Urothelium cell line (cell line): ENCODE measurements at places on chromosomes 6 and 20.

- DNase-seq, result no peak
Measured at GRCh38 chr6:11350294-11350693, 117.8 kb upstream of the NEDD9 start.

DNA sequence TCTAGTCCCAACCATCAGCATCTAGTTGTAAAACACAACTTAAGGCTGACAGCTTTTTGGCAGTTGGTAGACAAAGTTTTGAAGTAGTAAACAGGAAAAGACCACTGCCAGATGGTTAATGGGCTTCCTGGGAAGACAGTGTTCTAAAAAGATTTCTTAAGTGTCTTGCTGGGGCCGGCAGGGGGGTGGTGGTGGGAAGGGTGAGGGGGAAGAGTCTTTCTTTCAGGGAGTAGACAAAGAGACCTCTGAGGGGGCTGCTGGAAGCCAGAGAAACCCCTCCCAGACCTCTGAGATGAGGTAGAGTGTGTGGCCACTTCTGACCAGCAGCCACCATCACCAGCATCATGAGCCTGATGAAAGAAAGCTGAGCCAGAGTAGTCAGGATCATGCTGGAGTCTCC, 784.9 kb downstream of the TENT5A start:
- DNase-seq, result no peak

DNA sequence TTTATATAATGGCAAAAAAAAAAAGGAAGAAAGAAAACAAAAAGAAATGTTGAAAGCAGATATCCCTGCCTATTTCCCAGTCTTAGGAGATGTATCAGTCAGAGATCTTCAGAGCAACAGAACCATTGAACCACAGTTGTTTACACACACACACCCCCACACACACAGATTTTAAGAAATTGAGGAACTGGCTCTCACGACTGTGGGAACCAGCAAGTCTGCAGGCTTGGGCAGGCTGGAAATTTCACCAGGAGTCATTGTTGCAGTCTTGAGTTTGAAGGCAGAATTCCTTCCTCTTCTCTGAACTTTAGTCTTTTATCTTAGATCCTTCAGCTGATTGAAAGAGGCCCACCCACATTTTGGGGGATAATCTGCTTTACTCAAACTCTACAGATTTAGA, 380.9 kb downstream of the CDKAL1 start:
- no peak for DNase-seq

- no peak for DNase-seq
Measured at GRCh38 chr6:45567879-45568278, 190.1 kb upstream of the SUPT3H start.

- DNase-seq, result no peak
Measured at GRCh38 chr6:24933868-24934401, 1.8 kb downstream of the RIPOR2 start.

DNA sequence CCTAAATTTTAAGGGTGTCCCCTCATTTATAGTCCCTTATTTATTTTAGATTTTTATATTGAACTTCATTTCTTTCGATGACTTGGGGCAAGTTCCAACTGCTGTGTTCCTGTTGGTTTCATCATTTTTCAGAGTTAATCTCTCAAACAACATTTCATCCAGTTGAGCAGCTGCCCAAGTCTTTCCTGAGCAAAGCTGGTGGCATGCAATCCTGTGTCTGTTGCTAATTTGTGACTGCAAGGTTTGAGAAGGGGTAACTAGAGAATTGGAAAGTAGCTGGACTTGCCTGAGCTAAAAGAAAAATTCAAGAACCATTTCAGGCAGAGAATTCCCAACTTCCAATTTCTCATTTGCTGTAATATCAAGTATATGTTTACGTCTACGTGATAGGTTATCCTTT, 881.5 kb upstream of the SLC35B3 start:
- no peak for DNase-seq

- no peak for DNase-seq
Measured at GRCh38 chr6:57435475-57436160, 118.2 kb downstream of the PRIM2 start.

DNA sequence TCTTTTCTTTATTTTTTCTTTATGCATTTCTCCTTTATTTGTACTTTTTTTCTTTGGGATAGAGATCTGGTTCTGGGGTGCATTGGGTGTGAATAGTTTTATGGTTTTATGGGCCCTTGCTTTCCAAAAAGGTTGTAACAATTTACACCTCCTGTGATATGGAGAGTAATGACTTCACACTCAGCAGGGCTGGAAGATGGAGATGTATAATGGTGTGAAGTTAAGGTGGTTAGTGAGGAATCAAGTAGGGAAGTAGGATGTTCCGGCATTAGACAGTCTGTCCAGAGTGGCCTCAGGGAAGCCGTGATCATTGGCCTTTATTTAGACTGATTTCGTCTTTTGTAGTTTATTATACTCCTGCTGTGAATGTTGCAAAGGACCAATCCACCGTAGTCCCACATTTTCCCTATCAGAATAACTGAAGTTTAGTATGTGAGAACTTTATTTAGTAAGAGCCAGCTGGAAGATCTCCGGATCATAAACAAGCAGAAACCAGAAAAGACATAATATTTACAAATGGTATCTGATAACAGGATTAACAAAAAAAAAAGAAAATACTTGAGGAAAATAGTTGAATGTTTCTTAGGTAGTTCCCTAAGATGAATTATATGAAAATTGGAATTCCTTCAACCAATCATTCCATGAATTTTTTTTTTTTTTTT, 255.5 kb downstream of the TBC1D7 start:
- DNase-seq, result no peak

DNA sequence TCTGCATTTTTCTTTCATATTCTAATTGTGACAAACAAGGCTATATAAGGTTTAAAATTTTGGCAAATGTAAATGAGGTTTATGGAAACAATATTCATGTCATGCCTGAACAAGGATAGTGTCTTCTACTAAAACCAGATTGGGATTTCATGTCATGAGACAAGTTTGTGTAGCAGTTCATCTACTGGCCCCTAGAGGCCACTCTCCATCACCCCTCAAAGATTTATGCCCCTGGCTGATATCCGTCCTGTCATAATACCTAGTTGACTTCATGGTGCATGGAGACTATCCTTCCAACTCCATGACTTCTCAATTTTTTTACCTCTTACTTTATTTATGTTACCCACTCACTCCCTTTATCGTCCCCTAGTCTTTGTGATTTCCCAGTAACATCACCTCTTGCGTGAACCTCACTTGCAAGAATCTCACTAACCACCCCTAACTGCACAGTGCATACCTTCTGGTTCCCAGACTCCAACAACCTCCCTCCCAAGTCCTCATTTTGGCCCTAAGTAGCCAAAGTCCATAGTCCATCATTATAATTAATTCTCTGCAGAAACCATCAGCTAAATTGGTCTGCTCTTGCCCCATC, 179.8 kb downstream of the TASP1 start:
- peak; percentile 41 for DNase-seq

DNA sequence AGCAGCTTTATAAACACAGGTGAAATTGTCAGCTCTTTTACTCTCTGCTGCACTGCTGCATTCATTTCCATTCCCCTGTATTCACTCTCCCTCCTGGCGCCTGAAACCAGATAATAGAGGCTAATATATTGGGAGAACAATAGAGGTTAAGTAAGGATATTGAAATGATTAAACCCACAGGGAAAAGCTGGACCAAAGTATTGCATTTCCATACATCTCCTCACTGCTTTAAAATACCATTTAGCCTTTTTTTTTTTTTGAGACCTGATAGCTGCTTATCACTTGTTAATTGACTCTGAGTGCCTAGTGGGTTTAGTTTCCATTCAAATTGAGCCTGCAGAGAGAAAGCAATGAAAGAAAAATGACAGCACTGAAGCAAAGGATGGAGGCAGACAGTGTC, 540.5 kb upstream of the IMPG1 start:
- DNase-seq, result no peak

DNA sequence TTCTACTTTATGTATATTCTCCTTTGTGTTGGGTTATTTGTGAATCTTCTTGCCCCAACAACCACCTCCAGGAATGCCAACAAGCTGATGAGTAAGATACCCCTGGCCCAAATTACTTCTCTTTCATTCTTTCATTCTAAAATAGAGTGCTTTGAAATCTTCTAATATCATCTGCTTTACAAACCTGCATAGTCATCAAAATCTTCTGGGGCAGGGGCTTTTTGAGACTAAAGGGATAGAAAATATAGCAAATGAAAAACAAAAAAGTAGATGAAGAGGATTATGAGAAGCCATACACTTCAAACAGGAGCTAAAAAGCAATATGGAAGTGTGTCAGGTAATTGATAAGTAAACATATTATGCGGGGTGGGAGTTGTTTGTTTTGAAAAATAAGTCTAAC, 150.7 kb upstream of the SOX4 start:
- no peak for DNase-seq

- no peak for DNase-seq
Measured at GRCh38 chr20:47042464-47042863, 147.8 kb downstream of the EYA2 start.

GRCh38 chr6:36357872-36358225, 21.2 kb upstream of the BNIP5 start:
- DNase-seq, result no peak

DNA sequence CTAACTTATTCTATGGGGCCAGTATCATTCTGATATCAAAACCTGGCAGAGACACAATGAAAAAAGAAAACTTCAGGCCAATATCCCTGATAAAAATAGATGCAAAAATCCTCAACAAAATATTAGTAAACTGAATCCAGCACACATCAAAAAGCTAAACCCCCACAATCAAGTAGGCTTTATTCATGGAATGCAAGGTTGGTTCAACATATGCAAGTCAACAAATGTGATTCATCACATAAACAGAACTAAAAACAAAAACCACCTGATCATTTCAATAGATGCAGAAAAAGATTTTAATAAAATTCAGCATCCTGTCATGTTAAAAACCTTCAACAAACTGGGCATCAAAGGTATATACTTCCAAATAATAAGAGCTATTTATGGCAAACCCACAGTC, 133.9 kb upstream of the SSTR4 start:
- no peak for DNase-seq

- no peak for DNase-seq
Measured at GRCh38 chr6:40390144-40390800, 196.9 kb downstream of the LRFN2 start.

DNA sequence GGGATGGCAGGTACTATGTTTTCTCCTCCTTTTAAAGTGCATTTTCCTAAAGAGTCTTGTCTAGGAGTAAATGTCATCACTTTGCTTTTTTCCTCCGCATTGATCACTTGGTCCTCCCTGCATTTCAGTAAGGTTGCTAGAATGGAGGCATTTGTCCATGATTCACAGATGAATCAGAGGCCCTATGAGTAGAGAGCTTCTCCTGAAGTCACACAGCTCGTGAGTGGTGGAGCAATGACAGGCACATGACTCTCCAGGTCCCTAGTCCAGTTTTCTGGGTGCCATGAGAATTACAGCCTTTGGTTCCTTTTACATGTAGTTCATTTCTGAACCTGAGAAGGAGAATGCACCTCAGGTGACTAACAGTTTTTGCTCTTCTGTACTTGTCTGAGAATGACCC, 50.5 kb downstream of the HLA-A start:
- DNase-seq, result no peak

DNA sequence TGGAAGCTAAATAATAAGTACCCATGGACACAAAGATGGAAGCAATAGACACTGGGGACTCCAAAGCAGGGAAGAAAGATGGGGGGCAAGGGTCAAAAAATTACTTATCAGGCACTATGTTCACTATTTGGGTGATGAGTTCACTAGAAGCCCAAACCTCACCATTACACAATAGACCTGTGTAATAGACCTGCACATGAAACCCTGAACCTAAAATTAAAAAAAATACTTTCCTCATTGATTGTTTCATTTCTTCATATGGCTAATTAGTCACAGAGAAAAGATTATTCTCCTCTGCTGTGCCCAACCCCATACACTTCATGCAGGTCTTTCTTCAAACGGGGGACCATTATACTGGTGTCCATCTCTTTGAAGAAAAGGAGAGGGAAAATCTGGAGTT, 213.0 kb upstream of the DTNBP1 start:
- no peak for DNase-seq

GRCh38 chr20:44702776-44703175, 12.4 kb upstream of the CCN5 start:
- DNase-seq, result peak; percentile 68

- no peak for DNase-seq
Measured at GRCh38 chr6:156647140-156647784, 129.9 kb upstream of the ARID1B start.
